ENCODE measurements at places on chromosomes 2 and 18.
A peak's percentile ranks its signal among the peaks of the same experiment; 100 is the strongest.

DNA sequence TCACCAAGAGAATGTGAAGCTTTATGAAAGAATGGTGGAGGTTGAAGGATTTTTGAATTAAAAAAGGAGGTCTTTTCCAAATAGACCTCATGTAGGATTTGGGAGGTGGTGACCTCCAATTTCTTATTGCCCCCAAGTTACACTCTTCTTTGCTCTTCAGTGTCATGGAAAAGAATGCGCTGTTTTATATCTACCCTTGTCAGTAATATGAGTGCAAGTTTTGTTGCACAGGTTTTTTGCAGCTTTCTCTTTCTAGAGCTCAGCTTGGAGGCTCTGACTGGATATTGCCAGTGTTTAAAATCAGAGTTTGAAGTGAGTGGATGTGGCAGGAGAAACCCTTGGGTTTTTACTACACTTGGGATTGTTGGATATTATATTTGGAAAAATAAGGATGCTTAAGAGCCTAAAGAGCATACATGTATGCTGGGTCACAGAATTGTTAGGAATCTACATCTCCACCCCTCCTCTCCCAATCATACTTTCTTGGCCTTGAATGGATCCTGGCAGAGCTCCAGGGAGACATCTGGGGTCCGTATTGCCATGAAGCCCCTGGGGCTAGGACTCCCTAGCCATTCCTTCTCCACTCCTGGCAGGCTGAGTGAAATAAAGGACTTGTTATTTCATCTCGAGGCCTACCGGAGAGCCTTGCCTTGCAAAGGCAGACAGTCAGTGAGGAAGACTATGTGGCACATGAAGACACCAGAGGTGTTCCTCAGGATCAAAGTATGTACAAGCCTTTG is 43.8 kb downstream of the APOB start:
- DNase-seq: no peak

DNA sequence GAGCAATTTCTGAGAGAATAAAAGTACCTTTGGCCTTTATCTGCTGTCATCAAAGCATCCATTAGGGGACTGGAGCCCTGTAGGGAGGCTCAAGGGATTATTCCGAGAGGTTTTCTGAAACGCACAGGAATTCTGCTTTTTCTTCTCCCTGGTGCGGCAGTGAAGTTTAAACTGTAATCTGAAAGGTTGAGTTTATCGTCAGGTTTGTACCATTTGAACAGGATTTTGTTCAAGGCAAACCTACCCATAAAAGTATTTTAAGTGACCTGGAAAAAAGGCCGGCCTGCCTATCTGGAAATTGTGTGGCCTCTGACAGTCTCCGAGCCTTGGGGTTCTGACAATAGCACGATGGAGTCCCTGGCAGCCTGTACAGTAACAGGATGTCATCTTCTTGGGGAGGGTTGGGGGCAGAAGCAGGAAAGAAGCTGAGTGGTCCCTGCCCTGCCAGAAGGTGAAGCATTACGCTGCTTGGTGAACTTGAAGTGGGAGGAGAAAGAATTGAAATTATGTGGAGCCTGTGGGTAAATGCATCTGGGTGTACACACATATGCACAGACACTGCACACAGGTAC is 272.0 kb downstream of the CYRIA start:
- DNase-seq: no peak

GRCh38 chr2:145168091-145168490 is 648.2 kb upstream of the ZEB2 start:
- no peak for DNase-seq

GRCh38 chr18:56921896-56922480 is 224.9 kb upstream of the BOD1L2 start:
- peak; percentile 24 for DNase-seq

All from CD4-positive, CD25-positive, alpha-beta regulatory T cell (primary cell).